ENCODE measurements at places on chromosomes 4 and X.
A peak's percentile ranks its signal among the peaks of the same experiment; 100 is the strongest.

DNA sequence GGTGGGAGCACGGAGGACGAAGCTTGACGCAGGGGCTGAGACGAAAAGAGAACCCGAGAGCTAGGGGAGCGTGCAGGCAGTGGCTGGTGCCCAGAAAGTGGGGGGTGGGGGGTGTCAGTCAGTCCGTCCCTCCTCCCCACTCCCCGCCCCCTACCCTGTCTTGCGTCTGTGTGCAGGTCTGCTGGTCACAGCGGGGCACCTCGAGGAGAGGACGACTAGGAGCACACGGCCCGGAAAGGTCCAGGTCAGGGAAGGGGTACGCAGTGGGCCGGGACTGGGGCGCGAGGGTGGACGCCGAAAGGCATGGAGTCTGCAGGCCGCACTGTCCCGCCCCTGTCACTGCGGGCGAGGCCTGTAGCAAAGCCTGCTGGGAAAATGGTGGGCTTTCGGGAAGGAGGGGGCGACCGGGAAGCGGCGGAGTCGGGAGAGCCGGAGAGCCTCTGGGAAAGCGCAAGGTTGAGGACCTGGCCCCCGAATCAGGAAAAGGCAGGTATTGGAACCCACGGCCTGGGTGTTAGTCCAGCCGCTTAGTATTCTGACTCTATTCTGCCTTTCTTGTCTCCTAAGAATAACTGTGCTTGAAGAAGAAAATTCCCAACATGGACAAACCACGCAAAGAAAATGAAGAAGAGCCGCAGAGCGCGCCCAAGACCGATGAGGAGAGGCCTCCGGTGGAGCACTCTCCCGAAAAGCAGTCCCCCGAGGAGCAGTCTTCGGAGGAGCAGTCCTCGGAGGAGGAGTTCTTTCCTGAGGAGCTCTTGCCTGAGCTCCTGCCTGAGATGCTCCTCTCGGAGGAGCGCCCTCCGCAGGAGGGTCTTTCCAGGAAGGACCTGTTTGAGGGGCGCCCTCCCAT lies 769 bp downstream of the TCEAL1 start:
- DNase-seq, result peak; percentile 19

DNA sequence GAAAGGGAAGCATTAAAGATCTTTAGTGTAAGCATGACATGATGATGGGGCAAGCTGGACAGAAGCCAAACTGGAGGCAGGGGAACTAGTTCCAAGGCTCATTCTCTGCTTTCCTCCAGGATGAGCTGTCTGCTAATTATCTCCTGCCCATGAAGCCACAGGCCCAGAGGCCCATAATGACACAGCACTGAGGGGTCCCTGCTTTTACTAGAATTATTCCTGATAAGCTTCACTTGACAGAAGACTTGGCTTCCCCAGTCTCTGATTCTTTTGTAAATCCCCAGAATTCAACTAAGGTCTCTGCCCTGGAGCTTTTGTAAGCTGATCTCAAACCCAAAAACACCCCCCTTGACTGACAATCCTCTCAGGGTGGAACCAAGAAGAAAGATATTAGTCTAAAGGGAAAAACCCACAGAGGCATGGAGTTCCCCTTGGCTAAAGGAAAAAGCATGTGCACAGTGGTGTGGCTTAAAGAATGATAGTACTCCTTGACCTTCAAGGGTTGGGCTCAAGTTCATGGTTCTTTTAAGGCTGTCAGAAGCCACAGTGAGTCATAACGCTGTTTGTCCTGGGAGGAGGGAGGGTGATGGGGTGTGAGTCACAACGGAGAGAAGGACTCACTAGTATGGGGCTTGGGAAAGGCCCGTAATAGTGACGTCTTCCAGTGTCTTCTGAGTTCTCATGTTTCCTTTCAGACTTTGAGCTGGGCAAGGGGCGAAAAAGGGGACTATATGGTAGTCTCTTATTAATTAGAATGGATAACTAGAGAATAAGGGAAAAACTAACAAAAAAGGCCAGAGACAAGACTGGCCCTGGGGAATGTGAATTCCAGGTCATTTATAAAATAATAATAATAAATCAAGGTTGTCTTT lies 146.0 kb upstream of the CPEB2 start:
- peak; percentile 67 for DNase-seq

DNA sequence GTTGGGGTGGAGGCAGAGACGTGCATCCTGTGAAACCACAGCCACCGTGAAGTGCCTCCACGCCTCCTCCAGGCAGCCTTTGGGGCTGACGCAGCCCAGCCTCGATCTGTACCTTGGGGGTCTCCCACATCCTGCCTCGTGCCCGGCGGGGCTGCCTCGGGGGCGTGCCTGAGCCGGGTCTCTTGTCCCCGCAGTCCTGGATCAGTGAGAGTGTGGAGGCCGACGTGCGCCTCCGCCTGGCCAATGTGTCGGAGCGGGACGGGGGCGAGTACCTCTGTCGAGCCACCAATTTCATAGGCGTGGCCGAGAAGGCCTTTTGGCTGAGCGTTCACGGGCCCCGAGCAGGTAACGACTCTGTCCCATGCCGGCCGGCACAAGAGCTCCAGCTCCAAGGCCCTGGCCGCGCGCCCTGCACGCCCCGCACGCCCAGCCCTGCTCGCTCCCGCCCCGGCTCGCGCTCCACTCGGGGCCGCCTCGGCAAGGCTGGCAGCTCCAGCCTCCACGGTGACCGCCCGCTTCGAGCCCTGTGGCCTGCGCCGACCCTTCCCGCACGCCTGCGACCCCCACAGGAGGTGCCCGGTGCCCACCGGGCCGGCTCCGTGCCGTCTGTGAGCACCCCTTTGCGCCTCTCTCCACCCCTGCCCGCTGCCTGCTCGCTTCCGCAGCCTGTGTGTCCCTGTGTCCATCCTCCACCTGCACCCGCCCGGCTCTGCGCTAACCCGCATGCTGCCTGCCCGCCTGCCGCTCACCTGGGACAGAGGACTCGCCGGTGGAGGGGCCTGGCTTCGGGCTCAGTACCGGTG lies 9.8 kb downstream of the FGFR3 start:
- DNase-seq, result no peak

DNA sequence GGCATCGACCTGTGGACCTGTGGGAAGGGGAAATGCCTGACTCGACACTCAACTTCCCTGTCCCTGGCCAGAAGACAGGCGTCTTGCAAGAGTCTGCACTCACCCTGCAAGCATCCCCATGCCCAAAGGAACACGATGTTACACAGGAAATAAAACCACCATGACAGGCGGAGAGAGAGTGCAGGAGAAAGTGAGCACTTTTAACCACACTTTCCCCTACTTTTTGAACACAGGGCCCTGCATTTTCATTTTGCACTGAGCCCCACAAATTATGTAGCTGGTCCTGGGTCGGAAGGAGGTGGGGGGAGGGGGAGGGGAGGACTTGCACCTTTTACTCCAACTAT lies 13.8 kb upstream of the MAN2B2 start:
- DNase-seq, result no peak

DNA sequence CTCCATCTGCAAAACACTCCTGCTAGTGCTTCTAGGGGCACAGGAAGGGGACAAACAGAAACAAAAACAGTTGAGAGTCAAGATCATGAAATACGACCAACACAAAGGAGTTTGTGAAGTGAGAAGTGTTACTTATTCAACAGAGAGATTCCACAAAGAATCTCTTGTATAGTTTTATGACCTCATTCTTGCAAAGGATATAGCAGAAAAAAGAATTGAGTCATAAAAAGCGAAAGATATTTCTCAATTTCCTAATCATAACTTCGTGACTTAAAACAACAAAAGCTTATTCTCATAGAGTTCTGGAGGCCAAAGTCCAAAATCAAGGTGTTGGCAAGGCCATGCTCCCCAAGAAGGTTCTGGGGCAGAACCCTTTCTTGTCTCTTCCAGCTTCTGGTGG lies 40.7 kb downstream of the TIGD4 start:
- no peak for DNase-seq

- DNase-seq, result no peak
These were observed 89.7 kb downstream of the EPHA5 start for GRCh38 chr4:65580551-65580950.

DNA sequence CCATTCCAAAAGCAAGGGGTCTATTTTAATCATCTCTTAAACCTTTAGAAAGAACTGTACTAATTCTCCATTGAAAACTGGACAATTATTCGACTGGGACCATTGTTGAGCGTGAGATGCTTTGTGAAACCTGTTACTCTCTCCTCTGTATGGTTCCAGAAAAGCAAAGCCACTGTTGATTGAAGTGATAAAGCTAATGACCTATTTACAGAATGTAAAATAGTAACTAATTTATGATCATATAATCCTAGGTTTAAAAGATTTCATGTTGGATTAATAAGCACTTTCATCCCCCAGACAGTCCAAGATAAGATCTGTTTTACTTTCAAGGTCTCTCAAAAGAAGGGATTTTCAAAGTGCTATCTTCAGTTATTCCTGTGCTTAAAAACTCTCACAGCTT lies 614.5 kb downstream of the TMA16 start:
- no peak for DNase-seq

- no peak for DNase-seq
These were observed 210.7 kb upstream of the LDB2 start for GRCh38 chr4:17109126-17109525.

- no peak for DNase-seq
These were observed 5.2 kb upstream of the SMIM10L2A start for GRCh38 chrX:135416546-135416945.

DNA sequence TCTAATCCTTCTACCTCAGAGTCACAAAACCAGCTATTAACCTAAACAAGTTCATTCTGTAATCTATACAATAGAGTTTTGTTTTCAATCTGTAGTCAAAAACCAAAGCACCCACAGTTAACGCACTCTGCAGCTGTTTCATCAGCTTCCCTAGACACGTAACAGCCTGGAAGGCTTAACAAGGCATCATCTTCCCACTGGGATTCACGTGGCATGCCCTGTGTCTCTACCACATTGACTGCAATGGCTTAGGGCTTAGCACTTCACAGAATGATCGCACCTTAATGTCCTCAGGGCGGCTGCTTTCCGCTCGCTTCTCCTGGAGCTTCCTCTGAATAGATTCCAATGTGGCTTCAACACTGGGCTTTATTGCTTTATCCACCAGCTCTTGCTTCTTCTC lies 49.7 kb upstream of the NAP1L5 start:
- no peak for DNase-seq

DNA sequence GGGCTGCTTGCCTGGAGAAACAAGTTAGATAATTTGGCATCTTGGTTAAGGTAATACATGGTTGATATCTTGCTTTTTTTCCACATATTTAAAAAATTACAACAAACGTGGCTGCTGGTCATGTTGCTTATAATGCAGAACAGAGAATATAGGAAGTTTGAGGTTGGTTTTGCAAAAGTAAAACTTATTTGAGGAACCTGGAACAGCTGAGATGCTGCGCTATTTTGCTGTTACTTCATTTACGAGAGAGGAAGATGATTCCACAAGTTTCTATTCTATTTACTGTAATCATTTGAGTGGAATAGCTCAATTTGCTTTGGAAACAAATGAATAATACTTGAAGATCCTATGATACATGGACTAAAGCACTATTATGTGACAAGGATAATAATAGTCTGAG lies 118.9 kb downstream of the TMA16 start:
- DNase-seq, result no peak

- no peak for DNase-seq
These were observed 366.5 kb downstream of the FAT4 start for GRCh38 chr4:125681240-125681639.

GRCh38 chr4:103996064-103996463 lies 276.3 kb upstream of the TACR3 start:
- DNase-seq, result no peak

GRCh38 chr4:55483315-55483714 lies 63.4 kb downstream of the CLOCK start:
- no peak for DNase-seq

- no peak for DNase-seq
These were observed 2.1 kb downstream of the C4orf54 start for GRCh38 chr4:99655308-99656081.

DNA sequence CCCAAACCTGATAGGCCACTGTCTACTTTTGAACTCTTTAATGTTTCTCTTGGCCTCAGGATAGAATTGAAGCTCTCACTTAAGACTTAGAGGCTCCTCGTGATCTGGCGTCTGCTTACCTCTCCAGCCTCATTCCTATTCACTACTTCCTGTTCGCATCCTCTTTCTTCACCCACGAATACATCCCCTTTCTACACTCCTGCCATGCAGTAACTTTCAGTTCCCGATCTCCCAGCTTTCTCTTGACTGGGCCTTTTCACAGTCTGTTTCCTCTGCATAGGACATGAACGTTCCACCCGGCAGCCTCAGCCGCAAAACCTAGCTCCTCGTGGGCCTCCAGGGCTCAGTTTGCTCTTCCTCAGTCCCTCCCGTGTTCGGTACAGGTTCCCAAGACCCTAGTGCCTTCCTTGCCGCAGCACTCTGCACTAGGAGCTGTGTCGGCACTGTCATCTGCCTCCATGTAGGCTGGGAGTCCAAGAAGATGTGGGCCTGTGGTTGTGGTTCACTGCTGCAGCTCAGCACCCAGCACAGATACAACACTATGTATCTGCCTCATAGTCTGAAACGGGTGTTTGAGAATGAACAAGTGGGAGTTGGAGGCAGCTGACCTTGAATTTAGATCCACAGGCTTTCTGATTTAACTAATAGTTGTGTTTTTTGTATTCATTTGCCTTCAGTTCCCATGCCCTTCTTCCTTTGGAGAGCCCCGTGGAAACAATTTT lies 15.8 kb downstream of the RPL39 start:
- no peak for DNase-seq

DNA sequence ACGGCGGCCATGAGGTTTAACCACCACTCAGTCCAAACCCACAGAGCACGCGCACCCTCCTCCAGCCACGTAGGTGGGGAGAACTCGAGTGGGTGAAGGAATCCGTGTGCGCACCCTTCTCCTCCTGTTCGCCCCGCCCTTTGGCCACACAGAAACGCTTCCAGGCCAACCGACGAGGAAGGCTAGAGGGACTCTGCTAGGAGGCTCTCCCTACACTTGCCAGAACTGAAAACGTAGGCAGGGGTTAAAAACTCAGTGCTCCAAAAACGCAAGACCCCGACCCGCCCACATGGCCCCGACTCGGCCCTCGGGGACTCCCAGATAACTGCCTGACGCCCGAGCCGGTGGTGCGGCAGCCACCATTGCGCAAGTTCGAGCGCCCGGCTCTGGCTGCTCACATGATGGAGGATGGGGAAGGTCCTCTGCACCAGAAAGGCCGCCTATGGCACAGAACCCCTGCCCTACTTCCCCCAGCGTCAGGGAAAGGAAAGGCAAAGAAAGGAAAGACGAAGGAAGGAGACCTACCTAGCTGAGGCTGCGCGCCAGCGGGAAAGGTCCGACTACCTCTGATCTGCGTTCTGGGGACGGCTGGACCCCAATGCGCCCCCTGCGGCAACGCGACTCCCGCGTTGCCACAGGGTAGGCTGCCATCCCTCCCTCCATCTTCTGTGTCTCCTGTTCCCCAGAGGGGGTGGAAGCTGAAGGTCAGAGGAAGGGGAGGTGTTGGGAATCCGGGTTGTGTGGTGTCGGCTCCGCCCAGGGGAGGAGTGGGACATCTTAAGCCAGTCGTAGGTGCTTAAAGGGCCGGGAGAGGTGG lies 201.9 kb upstream of the AGTR2 start:
- DNase-seq, result no peak

GRCh38 chrX:45889471-45889870 lies 655.8 kb downstream of the ZNF674 start:
- DNase-seq, result peak; percentile 1

GRCh38 chr4:91829531-91829930 lies 474.2 kb upstream of the GRID2 start:
- DNase-seq, result no peak

GRCh38 chr4:75985116-75985515 lies 5.6 kb downstream of the SDAD1 start:
- no peak for DNase-seq

GRCh38 chr4:84032372-84032771 lies 466.7 kb downstream of the NKX6-1 start:
- DNase-seq, result no peak

- DNase-seq, result no peak
These were observed 100.0 kb downstream of the SHISA3 start for GRCh38 chr4:42497142-42497910.

All from activated naive CD4-positive, alpha-beta T cell treated with Interleukin-2 at 50 U/mL for 16 hours (primary cell).